ENCODE measurements at places on chromosomes 5 and 9.

GRCh38 chr9:138075961-138076649, 198.5 kb downstream of the CACNA1B start:
- no peak for DNase-seq

GRCh38 chr5:80255431-80255810, 427 bp downstream of the SERINC5 start:
- no peak for DNase-seq

DNA sequence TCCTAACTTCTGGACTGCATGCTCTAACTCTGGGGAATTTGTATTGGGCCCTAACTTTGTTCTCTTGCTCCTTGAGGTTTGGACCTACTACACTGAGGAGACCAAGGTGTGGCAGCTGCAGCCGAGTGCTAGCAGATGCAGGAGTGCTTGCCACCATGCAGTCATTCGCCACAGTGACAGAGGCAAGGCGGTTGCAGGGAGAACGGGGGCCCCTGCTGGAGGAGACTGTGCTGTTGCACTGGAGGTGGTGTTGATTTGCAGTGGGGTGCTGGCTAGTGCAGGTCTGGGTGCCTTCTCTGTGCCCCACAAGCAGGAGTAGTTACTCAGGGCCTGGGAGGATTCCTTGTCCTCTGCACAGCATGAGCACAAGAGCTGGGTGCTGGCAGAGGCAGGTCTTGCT, 22.4 kb upstream of the DIRAS2 start:
- DNase-seq = no peak

- no peak for DNase-seq
Measured at GRCh38 chr9:93188426-93189368, 4.8 kb downstream of the WNK2 start.

GRCh38 chr9:138122201-138122600, 244.6 kb downstream of the CACNA1B start:
- DNase-seq = no peak

GRCh38 chr5:75059912-75060545, 7.7 kb upstream of the GCNT4 start:
- DNase-seq = no peak

DNA sequence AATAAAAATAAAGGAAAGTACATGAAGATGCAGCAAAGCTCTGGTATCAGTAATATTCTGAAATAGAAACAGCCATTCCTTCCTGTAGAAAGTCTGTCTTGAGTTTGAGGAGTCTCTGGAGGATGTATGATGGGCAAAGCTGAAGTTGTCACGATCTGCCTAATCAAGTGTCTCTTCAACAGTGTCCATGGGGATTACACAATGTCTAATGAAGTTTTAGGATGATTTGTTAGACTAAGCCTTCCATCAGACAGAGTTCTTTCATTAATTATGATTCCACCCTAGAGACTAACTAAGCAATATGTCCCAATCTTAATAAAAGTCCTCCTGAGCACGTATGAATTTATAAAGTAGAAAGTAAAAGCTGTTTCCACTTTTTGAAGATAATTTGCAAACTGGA, 26.9 kb downstream of the PDE4D start:
- DNase-seq = no peak

GRCh38 chr5:176596689-176597416, 13.1 kb downstream of the GPRIN1 start:
- peak; percentile 51 for DNase-seq

DNA sequence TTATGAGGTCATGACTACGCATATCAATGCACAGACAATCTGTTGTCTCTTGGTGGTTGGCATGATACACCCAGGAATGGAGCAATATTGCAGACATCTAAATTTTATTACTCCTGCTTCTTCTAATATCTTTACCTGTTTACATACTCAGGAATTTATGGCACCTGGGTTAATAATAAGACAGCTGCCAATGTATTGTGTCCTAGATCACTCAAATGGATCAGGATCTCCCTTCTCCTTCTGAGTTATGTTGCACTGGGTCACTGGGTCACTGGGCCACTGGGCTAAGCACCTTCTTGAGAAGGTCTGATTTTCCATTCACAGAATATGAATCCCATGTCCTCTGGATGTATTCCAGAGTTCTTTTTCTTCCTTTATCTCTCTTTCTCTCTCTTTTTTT, 41.8 kb downstream of the CCL28 start:
- DNase-seq = no peak

DNA sequence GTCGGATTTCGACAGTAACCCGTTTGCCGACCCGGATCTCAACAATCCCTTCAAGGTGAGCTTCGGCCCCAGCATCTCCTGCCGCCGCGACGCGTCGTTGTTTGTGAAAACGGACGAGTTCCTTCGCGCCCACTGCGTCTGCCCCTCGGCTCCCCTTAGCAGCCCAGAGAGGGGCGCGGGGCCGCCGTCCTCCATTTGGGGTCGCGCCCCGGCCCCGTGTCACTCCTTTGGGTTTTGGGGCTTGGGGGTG, 182 bp downstream of the SCAMP1 start:
- no peak for DNase-seq

- DNase-seq = no peak
Measured at GRCh38 chr5:1781726-1782384, 17.8 kb downstream of the MRPL36 start.

- DNase-seq = no peak
Measured at GRCh38 chr5:148615644-148616275, 38.6 kb downstream of the HTR4 start.

DNA sequence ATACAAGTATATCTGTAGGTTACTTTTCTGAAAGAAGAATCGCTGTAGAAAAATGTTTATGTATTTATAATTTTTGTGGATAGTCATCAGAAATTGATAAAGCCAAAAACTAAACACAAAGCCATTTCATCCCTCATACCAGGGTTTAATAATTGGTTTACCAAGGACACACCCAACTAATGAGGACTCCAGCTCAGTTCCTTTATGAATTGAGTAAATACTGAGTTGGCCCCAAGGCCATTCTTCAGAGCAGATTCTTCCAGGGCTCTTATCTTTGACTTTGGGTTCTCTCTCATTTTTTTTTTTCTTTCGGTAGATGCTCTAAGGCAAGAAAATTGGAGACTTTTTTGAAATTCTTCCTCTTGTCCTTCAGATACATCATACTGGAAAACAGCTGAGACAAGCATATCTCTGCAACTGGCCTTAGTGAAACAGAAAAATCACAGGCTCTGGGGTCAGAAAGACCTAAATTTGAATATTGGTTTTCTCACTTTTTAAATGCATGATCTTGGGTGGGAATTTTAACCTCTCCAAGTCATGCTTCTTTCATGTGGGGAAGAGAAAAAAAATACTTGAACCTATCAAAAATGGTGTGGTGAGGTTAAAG, 401.8 kb downstream of the ARHGEF28 start:
- DNase-seq = no peak

DNA sequence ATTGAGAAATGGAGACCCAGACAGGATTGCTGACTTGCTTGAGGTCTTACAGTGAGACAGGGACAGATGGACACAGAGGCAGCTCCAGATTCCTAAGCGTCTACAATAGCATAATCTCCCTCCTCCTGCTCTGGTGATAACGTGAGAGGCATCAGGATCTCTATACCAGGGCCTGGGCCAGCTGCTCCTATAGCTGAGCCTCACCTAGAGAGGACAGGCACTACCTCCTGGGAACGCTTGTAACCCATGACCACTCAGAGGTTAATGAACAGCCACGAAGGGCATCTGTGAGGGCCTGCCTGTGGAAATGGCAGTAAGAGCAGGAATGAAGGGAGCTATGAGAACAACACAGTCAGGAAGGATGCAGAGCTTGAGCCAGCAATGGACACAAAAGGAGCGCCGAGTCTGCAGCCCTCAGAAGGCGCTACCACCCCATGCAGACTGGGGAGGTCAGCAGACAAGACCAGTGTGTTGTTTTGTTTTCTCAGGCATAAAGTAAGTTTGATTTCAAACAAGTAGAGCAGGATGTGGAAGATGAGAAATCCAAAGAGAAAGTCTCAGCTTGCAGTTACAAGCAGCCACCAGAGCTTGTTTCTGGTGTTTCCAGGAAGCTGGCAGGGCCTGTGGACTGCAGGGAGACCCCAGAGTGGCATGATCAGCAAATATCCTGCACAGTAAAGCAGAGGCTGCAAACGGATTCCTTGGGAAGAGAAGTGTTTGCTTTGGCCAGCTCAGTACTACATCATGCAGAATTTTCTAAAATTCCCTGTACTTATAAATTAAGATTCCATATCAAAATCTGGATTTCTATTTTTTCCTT, 17.4 kb downstream of the ANKS6 start:
- DNase-seq = no peak

DNA sequence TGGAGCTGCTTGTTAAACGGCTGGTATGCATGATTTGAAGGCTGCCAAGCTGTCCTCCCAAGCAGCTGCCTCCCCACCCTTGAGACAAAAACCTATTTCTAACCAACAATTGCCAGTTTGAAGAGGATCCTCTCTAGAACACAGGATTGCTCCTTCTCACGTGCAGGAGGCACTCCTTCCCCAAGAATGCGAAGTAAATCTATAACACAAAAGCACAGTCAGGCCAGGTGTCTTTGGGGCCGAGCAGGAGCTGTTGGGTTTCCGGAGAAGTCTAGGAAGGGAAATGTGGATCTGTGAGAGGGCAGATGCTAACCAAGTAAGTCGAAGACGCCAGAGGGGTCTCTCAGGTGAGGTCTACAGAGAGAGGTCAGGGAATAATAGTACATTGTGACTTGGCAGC, 35.4 kb upstream of the GNPDA1 start:
- DNase-seq = no peak

DNA sequence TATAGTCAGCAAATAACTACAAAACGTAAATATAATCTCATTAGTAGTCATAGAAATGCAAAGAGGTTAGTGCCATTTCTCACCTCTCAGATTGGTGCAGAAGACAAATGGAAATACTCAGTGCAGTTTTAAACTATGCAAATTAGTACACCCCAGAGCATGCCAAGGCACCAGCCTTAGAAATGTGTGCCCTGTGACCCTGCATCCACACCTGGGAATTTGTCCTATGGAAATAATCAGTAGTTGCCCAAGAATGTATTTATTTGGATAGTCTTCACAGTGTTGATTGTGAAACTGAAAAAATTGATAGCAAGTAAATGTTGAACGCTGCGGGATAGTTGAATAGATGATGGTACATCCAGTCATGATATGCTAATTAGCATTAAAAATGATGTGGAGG, 152.7 kb downstream of the KDM4C start:
- DNase-seq = no peak

DNA sequence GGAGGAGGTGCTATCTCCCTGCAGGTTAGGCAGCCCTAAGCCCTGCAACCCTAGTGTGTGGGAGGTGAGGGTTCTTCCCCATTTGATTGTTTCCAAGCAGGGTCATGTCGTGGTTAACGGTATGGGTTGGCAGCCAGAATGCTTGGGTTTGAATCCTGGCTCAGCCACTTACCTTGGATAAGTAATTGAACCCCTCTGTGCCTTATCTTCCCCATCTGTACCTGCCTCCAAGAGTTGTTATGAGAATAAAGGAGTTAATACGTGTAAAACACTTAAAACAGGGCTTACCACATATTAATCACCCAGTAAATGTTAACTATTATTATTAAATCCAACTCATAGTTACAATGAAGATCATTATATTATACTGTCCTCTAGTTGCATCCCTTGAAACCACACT, 52.2 kb upstream of the SPATA31E1 start:
- no peak for DNase-seq

DNA sequence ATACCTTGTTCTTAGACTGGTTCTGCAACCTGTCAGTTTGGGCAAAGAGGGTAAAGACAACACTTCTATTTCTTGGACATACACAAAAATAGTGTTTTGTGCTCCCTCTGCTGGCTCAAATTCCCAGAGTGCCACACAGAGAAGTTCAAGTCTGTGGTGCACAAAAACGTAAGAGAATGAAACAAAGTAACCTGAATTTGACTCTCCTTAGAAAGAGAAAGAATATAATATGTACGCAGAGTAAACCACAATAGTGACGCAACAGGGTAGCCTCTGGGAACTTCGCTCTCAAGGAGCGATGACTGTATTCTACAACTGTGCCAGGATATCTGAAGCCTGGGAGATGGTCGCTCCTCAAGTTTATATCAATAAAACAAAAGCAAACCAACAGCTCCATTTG, 18.5 kb downstream of the DDX31 start:
- DNase-seq = no peak

- no peak for DNase-seq
Measured at GRCh38 chr9:22405869-22406659, 40.6 kb upstream of the DMRTA1 start.

DNA sequence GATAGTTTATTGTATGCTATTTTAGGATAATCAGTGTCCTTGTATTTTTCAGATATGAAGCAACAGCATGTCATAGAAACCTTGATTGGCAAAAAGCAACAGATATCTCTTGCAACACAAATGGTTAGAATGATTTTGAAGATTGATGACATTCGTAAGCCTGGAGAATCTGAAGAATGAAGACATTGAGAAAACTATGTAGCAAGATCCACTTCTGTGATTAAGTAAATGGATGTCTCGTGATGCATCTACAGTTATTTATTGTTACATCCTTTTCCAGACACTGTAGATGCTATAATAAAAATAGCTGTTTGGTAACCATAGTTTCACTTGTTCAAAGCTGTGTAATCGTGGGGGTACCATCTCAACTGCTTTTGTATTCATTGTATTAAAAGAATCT, 14.5 kb downstream of the CCT5 start:
- DNase-seq = no peak

GRCh38 chr9:21607576-21607975, 125.5 kb upstream of the IFNE start:
- DNase-seq = no peak

DNA sequence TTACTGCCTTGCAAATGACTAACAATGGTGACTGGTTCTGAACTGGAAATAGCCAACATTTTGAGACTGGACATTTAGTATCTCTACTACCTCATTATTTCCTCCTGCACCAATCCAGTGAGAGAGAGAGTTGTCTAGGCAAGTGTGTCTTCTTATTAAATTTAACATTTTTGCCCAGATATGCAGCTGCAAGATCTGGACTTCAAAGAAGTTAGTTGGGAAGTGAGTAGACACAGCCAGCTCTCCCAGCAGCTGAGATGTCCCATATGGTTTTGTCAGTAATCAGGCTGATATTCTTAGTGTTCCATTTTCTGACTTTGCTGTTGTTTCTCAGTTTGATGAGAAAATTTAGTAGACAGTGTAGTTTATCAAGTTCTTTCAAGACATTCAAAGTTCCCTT, 1778.8 kb upstream of the CDH6 start:
- no peak for DNase-seq

DNA sequence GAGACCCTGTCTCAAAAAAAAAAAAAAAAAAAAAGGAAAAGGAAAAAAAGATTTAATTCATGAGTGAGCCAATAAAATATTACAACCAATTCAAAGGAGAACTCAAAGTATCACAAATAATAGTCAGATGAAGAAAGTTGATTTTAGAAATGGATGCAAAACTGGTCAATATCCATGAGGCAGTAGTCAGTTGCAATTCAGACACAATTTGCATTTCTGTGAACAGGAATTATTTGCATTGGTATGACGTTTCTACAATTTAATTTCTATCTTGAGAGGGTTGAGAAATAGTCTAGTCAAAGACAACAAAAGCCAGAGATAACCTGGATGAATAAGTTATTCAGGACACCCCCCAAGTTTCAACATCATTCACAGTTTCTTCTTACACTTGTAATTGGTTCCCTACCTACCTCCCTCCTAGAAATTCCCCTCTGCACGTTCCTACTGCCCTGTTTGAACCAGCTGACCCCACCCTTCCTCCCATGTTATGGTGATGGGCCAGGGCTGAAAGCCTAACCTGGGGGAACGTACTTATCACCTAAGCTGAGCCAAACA, 28.6 kb upstream of the CDKN2AIPNL start:
- no peak for DNase-seq

- no peak for DNase-seq
Measured at GRCh38 chr9:19554529-19554928, 145.7 kb downstream of the ACER2 start.
